Inflammatory macrophage treated with lipopolysaccharide for 1 hour (primary cell): ENCODE measurements at places on chromosomes 3 and 15.
A peak's percentile ranks its signal among the peaks of the same experiment; 100 is the strongest.

DNA sequence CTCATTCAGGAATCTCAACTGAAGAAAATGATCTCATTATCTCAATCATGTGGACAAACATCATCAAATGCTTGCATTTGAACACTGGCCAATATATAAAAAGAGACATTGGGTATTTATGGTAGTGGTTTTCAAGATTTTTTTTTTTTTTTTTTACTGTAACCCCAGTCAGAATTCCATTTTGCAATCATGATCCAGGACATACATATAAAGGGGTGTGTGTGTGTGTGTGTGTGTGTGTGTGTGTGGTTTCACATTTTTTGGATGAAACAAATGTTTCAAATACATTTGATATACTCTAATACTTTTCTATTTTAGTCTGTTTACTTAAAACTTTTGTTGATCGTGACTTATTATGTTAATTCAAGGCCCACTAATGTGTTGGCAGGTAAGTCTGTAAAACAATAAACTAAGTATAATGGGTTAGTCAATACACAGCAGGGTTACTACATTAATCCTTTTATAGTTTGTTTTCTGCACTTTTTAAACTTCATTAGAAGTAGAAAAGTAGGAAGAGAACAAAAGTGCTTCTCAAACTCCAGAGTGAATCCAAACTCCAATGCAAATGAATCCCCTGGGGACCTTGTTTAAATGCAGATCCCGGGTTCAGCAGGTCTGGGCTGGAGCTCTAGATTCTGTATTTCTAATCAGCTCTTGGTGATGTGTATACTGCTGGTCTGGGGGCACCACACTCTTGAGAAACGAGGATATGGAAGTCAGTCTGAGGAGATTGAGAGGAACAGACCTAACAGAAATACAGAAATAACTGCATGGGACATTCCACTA is 17.6 kb downstream of the THRB start:
- DNase-seq, result no peak

DNA sequence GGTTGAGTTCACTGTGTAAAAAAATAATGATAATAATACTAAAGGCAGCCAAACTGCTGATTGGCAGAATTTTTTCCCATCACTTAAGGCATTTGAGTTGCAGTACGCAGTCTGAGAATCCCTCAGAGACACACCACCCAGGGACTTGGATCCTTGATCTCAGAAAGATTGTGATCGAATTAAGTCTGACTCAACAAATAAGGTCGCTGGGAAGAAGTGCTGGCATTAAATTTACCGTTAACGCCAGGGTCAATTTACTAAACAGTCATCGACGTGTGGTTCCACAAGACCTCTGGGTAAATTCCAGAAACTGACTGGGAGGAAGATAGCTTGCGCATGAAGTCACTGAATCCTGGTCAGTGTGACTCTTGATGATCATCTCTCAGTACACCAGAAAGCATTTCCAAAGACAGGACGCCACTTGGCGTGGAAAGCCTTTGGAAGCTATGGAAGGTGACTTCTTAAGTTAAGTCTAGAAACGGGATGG is 48.3 kb upstream of the CGNL1 start:
- DNase-seq, result no peak

- DNase-seq, result no peak
These were observed 64.7 kb upstream of the NTRK3 start for GRCh38 chr15:88321271-88321670.

- no peak for DNase-seq
These were observed 382.1 kb downstream of the GAP43 start for GRCh38 chr3:116005404-116005803.

DNA sequence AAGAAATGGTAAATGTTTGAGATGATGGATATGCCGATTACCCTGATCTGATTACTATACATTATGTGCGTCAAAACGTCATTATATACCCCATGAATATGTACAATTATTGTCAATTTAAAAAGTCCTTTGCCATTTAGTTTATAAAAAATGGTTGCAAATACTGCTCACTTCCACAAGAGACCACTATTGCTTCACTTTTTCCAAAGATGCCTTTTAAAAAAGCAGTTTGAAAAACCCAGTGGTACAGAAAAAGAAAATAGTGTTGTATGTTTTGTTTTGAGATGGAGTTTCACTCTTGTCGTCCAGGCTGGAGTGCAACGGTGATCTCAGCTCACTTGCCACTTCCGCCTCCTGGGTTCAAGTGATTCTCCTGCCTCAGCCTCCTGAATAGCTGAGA is 39.3 kb downstream of the EDEM1 start:
- DNase-seq, result peak; percentile 17

GRCh38 chr3:98966862-98967546 is 65.5 kb upstream of the DCBLD2 start:
- no peak for DNase-seq

DNA sequence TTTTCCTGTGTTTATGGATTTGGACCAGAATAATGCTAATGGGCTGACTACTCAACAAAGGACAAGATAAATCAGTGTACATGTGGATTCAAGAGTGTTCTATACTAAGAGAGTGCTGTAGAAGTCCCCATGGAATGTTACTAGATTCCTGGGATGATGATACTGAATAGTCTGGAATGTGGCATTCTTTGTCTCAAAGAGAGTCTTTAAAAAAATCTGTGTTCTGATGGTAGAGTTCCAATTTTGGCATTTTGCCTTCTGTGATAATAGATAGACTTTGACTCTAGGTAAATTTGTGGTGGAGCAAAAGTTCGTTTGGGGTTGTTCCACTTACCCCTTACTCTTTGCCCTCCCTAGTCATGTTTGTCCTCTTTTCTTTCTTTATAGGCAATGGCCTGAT is 43.7 kb downstream of the NMD3 start:
- DNase-seq, result no peak

DNA sequence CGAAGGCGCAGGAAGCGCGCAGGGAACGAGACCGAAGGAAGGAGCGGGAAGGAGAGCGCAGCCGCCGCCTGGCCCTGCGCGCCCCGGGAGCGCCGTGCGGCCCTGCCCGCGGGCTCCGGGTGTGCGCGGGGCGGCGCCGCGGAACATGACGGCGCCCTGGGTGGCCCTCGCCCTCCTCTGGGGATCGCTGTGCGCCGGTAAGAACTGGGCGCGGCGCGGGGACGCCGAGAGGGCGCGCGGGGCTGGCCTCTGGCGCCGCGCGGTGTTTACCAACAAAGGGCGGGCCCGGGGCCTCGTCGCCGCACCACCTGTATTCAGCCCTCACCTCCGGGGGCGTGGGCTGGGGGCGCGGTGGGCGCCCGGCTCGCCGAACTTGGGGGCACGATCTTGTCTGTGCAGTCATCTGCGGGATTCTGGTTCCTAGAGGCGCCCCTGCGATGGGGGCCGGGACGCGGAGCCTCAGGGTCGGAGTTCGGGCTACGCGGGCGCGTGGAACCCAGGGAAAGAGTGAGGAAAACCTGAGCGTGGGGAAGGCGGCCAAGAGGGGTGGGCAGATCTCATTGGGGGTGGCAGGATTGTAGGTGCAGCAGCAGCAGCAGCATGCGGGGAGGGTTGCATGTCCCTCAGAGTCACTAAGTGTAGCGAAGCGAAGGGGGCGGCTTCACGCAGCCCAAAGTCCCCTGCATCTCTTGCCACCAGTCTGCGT is 641 bp downstream of the ACVR2B start:
- DNase-seq, result no peak

- no peak for DNase-seq
These were observed 248.4 kb downstream of the ISL2 start for GRCh38 chr15:76584868-76585575.

- peak; percentile 77 for DNase-seq
These were observed 47.8 kb upstream of the TMEM158 start for GRCh38 chr3:45273681-45274515.

DNA sequence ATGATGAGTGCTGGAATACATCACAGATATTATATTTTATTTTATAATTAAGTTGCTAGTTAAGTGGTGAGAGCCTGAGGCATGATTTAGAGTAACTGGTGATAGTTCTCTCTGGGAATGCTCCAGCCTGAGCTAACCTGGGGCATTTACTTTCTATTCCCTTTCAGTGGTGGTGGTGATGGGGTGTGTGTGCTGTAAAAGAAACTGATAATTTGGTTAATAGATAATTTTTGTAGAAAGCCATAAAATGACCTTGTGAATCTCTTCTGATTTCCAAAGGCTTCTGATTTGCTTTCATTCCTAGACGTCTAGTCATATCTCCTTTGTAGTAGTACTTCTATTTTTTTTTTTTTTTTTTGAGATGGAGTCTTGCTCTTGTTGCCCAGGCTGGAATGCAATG is 46.8 kb upstream of the DPPA4 start:
- no peak for DNase-seq

GRCh38 chr3:156293566-156293965 is 173.2 kb downstream of the KCNAB1 start:
- no peak for DNase-seq

DNA sequence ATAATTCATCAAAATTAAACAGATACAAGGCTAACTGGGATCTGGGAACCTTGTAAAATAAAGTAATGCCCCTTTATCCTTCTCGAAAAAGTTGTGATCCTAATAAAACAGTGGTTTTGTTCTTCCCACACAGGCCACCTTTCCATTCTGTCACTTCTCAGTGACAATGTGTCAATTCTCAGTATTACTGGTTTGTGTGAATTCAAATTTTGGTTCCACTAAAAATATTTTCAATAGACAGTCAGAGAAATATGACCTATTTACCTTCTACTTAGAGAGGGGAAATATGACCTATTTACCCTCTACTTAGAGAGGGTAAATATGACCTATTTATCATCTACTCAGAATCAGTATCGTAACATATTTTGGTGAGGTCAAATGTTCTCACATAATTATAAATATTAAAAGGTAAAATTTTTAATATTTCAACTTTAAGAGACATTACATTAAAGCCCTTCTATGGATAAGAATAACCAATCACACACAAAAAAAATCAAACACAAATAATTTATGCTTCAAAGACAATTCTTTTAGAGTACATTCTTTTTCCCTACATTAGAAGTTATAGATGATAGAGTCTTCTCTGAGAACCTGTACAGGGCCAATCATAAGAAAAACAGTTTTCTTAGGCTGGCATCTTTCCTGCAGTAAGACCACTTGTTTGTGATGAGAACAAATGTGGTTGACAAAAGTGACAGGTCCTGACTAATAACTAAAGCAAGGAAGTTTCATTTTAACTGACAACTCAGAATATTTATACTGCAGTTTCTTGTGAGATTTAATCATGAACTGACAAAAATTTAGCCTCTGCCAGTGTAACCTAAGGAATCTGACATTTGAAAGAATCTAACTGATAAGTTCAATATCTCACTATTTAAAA is 323.3 kb downstream of the DIPK2A start:
- no peak for DNase-seq

DNA sequence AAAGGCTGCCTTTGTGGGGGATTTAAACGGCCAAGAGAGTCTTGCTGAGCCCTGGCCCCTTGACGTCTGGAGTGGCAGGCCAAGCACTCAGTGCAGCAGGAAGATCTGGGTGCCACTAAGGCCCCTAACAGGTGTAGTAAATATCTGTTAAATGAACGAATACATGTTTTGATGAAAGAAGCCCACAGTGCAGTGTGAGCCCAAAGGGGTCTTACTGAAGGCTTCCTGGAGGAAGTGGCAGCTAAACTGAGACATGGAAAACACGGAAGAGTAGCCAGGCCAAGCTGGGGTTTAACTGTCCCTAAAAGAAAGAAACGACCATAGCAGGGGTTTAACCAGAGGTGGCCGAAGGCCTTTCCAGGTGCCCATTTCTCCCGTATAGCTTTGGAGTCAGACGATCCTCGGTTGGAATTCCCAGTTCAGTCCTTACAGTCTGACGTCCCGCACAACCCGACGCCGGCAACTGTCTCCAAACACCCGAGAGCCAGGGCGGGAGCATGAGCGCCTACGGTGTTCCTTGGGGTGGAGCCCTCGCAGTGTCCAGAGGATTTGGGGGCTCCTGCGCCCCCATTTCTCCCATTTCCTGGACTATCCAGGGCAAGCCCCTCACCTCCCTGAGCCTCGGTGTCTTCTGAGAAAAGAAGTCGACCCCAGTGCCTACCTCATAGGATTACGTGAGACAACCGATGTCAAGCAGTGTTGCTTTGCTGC is 910 bp upstream of the ABHD6 start:
- DNase-seq, result no peak

DNA sequence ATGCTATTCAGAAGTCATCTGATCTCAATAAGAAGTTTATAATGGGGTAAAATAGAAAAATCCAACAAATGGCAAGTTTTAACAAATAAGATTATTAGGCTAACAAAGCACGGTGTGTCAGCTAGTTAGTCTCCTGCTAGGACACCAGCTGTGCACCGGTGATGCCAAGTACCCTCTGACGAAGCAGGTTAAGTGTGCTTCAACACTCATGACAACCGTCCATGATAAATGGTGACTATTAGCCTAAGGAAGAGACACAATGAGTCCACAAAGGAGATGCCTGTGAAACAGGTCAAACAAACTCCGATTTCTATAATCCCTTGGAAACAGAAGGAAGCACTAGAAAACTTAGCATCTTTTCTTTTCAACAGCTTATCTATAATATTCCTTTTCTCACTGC is 36.5 kb downstream of the ATP13A3 start:
- DNase-seq, result no peak

DNA sequence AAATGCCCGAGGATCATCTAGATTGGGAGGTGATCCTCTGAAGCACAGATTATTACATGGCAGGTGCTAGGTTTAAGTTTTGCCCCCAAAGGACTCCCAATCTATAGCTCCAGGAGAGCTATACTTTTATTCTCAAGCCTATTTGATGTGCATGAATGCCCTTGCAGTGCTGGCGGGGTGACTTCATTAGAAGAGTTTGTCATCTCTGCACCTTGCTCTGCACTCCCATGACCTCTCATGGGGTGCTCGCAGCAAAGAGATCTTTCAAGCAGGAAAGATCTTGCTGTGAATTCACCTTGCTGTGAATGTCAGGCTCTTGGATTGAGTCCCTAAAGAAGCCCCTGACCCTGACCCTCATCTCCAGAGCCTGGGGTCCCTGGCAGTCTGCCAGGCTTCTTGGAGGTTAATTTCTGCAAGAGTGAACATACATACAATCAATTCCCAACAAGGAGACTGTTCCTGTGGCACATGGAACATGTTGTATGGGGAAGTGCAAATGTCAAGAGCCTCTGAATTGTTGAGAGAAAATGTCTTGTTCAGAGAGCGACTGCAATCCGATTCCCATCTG is 45.9 kb downstream of the FAM43A start:
- DNase-seq, result no peak

- DNase-seq, result no peak
These were observed 12.7 kb downstream of the GPR156 start for GRCh38 chr3:120272286-120272685.

DNA sequence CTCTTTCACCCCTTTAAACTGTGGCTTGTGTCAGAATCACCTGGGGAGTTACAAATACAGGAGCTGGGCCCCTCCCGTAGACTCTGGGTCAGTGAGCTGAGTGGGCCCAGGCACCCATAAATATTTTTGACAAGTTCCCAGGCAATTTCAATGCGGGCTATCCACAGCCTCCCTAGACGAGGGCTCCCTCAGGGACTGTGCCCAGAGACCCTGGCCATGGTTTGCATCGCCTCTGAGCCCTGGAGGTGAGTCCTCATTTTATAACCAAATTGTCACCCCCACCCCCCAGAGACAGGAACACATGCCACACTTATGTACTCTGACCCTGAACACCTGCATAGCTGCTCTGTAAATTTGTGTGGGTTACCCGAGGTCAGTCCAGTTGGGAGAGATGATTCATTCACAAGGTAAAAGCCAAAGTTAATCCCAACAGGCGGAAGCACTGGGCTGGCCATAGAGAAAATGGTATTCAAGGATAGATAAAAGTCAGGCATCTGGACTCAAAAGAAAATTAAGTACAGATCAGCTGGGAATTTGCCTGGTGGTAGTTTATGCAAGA is 146.5 kb upstream of the SLC6A11 start:
- DNase-seq, result no peak

GRCh38 chr3:132285620-132285945 is 31.6 kb upstream of the ACP3 start:
- DNase-seq, result no peak

- no peak for DNase-seq
These were observed 55.3 kb downstream of the ARHGAP31 start for GRCh38 chr3:119349354-119350041.
